ENCODE measurements at places on chromosomes 12 and 14.

GRCh38 chr14:44701563-44702263, 194.6 kb upstream of the FSCB start:
- no peak for DNase-seq

- DNase-seq, result no peak
Observed at GRCh38 chr14:93962701-93963601, 13.4 kb downstream of the ASB2 start.

- no peak for DNase-seq
Observed at GRCh38 chr12:62693376-62694050, 226.9 kb downstream of the MON2 start.

DNA sequence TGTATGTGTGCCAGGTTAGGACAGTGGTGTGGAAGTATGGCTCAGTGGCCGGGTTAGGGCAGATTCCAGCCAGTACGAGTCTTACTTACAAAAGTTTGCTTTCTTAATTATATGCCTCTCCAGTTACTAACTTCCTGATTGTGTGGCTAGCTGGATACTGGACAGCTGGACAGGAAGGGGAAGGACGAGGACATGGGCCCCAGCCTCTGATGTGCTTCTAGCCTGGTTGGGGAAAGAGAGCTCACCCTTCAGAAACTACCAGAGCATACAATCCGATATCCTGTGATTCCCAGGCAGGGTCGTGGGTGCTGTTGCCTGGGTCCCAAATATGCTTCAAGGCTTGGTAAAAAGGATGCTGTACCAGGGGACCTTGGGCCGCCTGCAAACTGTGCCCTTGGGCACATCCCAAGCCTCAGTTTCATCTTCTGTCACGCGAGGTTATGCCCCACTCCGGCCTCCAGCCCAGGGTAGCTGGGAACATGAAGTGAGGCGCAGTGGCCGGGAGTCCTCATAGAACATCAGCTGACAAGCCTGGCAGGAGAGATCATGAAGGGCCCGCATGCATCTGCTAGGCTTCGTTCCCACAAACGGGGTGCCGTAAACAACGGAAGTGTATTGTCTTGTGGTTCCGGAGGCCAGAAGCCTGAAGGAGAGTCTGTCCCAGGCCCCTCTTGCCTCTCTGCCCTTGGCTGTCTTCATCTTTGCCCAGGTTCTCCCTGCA, 23.2 kb upstream of the RIN3 start:
- no peak for DNase-seq

GRCh38 chr14:38971258-38971921, 131.6 kb downstream of the SEC23A start:
- DNase-seq, result no peak

- no peak for DNase-seq
Observed at GRCh38 chr14:99231850-99232713, 39.9 kb downstream of the BCL11B start.

DNA sequence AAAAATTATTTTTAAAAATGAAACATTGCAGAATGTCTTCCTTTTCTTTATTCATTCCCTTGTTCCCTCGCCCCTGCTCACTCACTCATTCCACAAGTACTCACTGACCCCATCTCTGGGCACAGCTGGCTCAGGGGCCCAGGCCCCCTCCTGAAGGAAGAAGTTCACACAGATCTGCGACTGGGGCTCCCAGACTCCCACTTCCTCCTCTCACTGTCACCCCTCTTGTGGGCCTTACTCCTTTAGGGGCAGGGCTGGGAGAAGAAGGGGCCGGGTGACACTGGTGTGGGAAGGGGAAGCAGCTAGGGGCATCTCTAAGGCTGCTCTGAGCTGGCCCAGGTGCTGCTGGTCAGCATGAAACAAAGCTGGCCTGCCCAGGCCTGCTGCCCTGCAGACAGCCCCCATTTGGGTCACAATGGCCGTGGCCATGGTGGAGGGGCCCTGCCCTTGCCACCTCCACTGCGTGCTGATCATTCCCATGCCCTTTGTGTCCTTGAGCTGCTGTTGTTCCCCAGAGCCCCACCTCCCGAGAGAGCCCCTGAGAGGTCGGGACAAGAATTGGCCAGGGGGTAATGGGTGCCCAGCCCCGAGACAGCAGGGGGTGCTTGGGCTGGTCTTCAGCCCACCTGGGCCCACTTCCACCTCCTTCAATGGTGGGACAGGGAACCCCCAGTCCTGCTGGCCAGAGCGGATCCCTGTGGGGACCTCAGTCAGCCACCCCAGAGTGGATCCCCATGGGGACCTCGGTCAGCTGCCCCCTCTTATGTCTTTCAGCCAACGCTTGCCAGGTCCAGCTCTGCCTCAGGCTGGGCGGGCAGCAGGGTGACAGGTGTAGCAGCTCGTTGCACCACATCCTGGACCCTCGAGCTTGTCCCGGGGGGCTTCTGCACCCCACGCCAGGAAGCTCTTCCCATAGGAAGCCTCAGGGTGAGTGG, 212.4 kb upstream of the C14orf180 start:
- no peak for DNase-seq

- DNase-seq, result no peak
Observed at GRCh38 chr12:12468575-12468974, 94.1 kb downstream of the DUSP16 start.

GRCh38 chr12:76929499-76929898, 50.7 kb upstream of the CSRP2 start:
- DNase-seq, result no peak

- no peak for DNase-seq
Observed at GRCh38 chr12:122732170-122732569, 1.5 kb upstream of the HCAR1 start.

DNA sequence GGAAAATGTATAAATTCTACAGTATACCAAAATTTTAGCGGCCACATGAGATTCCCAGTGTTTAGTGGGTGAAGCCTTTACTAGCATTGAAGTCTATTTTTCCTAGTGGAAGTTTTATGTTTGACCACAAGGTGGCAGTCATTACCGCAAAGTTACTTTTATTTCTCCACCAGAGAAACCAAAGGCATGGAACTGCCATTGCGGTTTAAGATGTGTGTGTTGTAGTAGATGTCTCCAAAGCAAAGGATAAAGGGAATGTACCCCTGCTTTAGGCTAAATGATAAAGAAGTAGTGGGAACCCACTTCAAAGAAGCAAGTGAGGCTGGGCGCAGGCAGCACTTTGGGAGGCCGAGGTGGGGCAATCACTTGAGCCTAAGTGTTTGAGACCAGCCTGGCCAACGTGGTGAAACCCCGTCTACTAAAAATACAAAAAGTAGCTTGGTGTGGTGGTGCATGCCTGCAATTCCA, 140.5 kb downstream of the PRKCH start:
- DNase-seq, result peak; percentile 47

- DNase-seq, result no peak
Observed at GRCh38 chr12:77343291-77343690, 277.9 kb upstream of the E2F7 start.

- DNase-seq, result no peak
Observed at GRCh38 chr14:72810201-72810600, 83.7 kb downstream of the DPF3 start.

- DNase-seq, result no peak
Observed at GRCh38 chr12:14678547-14679150, 17.8 kb downstream of the GUCY2C start.

- no peak for DNase-seq
Observed at GRCh38 chr14:49549881-49550280, 36.3 kb downstream of the RPS29 start.

GRCh38 chr12:6207259-6207925, 7.2 kb downstream of the CD9 start:
- no peak for DNase-seq

GRCh38 chr14:75018694-75019093, 16.0 kb downstream of the EIF2B2 start:
- DNase-seq, result no peak

DNA sequence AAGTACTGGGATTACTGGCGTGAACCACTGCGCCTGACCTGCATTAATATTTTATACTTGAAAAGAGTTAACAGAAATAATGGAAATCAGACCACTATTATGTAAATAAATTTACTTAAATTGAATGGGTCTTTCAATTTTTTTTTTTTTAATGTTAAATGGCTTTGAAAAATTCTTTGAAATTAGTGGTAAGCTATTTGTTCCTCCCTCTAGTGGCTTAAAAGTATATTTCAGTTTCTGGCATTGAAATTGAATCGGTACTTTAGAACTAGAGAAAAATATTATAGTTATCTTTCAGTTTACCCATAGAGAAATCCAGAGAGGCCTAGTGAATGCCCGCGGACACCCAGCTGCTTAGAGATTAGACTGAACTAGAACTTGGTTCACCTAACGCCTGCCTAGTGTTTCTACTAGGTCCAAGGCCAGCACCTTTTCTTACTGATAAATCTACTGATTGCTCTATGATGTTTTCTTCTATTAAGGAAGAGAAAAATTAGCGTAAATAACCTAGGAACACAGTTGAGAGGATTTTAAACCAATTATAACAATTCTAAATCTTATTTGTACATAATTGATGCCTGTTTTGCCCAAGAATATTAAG, 106.5 kb downstream of the EML1 start:
- no peak for DNase-seq

GRCh38 chr12:103966736-103967135, 1.1 kb downstream of the TDG start:
- no peak for DNase-seq

DNA sequence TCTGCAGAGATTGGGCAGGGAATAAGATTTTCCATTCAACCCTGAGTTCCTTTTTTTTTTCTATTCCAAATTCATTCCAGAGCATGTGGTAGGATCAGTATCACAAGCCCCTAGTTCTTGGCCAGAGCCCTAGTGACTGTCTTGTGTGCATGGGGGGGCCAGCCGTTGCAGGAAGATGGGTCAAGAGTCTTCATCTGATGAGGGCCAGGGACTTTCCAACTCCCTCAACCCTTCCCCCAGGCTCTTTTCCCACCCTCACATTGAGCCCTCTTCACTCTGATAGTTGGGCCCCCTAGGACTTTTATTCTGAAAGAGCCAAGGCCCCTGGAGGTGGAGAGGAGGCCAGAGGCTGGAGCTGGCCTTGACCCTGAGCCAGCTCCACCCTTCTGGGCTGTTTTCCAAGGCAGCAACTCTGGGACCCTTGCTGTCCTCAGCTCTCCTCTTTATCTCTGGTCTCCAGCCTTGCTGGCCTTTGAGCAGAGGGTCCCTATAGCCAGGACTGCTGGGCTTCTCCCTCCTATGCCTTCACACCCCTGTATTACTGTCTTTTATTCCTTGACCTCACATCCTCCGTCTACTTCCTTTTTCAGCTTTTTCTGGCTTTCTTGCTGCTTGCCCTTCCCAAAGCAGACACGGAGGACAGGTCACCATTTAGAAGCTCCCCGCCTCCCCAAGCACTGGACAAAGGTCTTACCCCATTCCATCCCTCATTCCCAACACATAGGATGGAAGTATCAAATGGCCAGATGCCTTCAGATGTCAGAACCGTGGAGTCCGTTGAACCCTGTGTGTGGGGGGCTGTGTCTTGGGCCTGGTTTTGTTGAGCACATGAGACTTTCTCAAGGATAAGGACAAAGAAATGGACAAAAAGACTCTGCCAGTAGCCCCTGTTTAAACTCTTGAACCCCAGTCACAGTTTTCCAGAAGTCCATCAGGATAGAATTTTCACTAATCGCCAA, 5.6 kb downstream of the RBP5 start:
- no peak for DNase-seq

GRCh38 chr12:11743423-11744409, 94.2 kb downstream of the ETV6 start:
- no peak for DNase-seq

DNA sequence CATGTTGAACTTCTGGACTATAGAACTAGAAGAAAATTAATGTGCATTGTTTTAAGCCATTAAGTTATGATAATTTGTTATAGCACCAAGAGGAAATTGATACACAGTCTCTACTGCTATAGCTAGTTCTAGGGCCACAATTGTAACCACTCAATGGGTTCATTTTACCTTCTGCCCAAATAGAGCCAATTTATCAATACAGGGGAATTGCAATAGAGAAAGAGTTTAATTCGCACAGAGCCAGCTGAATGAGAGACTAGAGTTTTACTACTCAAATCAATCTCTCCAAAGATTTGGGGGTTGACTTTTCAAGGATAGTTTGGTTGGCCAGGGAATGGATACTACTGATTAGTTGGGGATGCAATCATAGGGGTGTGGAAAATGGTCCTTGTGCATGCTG, 31.9 kb upstream of the BICDL1 start:
- no peak for DNase-seq

DNA sequence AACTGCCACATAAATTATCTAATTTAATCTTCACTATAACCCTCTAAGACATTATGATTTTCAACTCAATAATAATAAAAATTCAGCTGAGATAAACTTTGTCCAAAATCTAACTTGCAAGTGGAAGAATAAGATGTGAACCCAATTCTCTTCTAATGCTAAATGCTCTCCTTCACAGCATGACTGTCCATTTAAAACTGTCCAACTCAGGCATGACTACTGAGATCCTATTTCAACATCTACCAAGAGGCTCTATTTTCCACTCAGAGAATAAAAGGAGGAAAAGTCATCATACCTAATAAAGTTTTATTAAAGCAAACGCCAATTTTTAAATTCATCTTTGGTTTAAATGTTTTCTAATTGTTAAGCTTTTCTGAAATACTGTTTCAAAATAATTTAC, 183.6 kb downstream of the MED13L start:
- DNase-seq, result no peak

DNA sequence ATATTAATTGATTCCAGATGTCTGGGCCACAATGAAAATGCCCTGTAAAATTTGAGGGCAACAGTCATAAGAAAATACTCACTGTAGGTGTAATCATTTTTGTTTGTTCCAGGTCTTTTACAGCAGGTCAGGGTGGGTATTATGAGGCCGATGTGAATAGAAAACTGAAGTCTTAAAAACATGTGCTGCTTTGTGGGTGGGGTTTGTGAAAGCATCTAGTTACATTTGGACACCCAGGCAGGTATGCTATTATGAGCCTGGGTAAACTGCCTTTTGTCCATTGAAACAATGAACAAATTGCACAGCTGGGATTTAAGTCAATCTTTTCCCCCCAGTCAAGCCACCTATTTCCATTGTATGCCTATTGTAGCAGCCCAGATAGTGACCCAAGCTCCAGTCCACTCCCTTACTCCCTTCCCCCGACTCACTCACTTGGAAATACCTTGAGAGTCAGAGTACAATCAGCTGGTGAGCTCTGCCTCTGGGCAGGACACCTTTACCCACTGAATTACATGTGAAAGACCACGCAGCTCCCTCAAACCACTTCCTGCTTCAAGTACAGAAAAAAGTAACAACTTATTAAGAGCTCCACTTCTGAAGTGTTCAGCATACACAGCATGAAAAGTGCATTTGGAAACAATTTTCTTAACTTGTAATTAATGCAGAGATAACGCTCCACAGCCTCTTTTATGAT, 1.8 kb downstream of the IGF1 start:
- no peak for DNase-seq

GRCh38 chr12:113214895-113215400, 6.3 kb upstream of the TPCN1 start:
- DNase-seq, result no peak

DNA sequence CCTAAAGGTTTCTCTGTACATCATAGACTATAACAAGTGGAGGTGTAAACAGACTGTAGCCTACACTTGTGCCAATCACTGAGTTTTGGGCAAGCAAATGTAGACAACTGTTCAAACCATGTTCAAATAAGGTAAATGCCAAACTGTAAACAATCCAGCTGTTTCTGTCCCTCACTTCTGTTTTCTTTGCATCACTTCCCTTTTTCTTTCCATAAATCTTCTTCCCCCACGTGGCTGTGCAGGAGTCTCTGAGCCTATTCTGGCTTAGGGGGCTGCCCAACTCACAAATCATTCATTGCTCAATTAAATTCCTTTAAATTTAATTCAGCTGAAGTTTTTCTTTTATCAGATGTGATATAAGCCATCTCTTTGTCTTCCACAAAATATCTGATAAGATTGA, 65.1 kb upstream of the CPM start:
- no peak for DNase-seq

GRCh38 chr12:128976120-128976738, 123.0 kb downstream of the GLT1D1 start:
- DNase-seq, result no peak

GRCh38 chr12:103773109-103773910, 67.7 kb downstream of the NT5DC3 start:
- no peak for DNase-seq
